ENCODE measurements at places on chromosomes 12 and 14. TPM values are rescaled to one million over a fixed set of nuclear protein-coding genes. Genes with fewer than 3 reads are reported as not detected.

Gene MAP1LC3B2
- total RNA-seq, result 0.68 TPM

Gene ACVR1B
- total RNA-seq, result 8.1 TPM

Gene PLA2G1B
- total RNA-seq, result not detected

Gene CYP27B1
- total RNA-seq, result 12.7 TPM

Gene CCND2
- total RNA-seq, result 615 TPM

Gene OLR1
- not detected for total RNA-seq

Gene MMP14
- 3.2 TPM for total RNA-seq

Gene SDR9C7
- not detected for total RNA-seq

Gene HSPB8
- total RNA-seq, result not detected

Gene SYNE2
- 22.0 TPM for total RNA-seq

Gene RTN1
- not detected for total RNA-seq

DNA sequence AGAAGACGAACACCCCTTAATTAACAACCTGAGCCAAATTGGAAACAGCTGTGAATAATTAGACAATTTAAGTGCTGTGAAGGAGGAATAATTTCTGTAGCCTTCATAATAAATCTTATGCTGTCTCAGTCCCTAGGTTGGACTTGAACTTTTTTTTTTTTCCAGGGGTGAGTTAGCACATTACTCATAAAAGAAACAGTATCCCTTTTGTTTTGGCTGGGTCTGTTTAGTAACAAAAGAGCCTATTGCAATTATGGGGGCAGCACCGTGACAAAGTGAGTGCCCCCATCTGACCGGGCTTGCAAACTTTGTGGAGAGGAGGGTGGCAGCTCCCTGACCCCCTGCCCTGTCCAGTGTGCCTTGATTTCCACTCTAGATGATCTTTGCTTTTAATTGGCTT lies 167.4 kb downstream of the DICER1 start:
- no peak for DNase-seq

DNA sequence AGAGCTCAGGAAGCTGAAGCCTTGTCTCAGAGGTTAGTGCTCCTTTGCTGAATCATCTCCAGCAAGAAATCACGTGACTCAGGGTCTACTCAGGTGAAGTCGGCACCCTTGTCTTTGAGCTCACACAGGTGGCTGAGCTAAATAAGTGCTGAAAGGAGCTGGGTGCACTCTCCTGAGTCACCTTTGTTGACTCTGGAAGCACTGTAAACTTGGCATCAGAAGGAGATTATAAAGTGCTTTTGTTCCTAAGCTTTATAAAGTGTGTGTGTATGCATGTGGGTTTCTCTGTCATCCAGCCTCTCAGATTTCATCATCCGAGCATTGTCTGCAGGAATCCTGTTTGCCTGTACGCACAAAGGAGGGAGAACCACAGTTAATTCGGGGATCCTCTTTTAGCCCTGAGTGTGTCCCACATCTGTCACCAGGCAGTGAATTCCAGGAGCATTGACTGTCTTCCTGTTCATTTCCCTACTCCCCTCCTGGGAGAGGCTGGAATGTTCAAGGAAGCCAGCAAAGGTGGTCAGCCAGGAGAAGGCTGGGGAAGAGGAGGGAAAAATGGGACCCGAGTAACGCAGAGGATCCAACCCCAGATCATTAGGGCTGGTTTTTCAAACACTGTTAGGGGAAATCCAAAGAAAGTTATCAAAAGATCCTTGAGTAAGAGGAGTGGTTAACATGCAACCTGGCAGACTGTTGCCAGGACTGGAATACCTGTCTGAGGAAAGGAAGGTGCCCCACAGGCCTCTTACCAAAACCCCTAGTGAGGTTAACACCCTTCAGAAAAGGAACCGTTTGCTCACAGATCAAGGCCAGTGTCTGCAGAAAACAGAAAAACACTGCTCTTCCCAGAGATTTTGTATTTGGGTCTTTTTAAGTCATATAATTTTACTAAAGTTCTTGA lies 157.5 kb upstream of the HIF1A start:
- DNase-seq, result peak; percentile 67

- no peak for DNase-seq
Measured at GRCh38 chr14:66628636-66629035, 120.7 kb downstream of the GPHN start.

DNA sequence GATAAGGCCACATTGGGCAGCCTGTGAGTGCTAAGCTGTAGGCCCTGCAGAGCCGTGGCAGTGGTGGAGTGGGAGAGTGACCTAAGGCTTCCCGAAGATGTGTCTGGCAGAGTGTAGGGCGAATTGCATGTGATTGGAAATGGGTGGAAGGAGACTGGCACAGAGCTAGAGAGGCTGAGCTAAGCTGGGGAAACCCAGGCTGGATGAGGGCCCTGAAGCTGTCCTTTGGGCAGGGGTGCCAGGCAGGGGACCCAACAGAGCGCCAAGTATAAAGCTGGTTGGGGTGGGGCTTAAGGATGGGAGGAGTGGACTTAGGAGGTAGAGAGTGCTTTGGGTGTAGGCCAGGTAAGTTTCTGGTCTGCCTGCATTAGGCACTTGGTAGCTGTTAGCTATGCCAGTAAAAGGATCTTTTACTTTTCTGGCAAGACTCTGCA lies 47.9 kb downstream of the WDR20 start:
- no peak for DNase-seq

DNA sequence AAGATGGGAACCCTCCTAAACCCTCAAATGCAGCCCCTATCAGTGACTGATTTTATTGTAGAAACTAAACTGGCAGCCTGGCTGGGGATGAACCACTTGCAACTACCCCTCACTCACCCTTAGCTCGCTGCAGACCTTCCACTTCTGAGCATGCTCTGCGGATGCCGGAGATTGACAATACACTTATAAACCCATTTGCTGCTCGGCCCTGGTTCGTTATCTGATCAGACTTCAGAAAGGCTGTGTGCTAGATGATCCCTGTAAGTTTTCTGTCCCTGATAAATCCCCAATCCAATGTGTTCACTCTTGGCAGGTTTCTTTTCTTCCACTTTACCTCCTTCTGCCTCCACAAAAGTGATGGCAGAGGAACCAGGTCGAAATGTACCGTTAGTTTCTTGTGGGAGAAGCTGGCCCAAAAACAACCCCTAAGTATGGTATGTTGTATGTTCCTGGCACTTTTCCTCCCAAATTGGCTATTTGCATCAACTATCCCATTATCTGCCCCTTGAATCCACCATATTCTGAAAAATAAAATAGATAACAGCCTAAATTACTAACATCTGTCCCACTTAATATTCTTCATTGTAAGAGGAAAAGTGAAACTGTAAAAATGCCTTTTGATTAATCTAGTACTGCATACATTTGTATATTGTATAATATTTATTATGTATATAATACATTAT lies 18.8 kb downstream of the RPH3A start:
- no peak for DNase-seq

GRCh38 chr12:78483767-78484315 lies 380.7 kb upstream of the SYT1 start:
- no peak for DNase-seq

DNA sequence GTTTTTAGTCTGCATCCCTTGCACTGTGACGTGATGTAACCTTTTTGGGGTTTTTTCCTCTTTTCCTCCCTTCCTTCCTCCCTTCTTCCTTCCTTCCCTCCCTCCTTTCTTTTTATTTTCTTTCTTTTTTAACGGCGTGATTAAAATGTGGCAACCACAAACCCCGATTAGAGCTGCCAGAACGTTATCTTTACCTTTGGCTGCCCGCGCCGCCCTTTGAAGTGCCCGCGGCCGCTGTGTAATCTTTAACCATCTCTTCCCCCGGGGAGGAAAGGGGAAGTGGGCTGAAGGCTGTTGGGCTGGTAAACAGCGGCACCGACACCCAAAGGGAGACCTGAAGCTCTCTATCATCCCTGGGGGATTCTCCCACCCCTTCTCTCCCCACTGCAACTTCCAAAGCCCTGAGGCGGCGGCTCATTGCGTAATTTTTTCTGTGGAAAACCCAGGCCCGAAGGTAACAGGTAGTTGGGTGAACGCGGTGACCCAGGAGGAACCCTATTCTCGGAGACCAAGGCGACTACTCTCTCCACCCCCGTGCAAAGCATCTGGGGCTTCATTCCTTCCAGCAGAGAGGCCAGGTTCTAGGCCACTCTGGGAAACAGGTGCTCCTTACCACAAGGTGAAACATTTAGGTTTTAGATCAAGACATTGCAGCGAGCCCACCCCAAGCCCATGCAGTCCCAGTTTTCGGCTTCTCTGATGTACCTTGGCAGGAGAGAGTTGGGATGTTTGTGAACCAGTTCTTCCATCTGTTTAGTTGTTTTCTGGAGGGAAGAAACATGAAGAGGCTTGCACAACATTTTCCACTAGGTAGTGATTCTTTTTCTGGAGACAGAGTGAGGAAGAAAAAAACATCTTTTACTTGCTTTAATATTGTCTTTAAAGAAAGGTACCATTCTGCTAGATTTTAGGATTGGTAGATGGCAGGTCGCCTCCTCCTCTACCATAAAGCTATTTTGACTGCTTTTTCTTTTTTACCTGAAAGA lies 1.5 kb downstream of the LGR5 start:
- DNase-seq, result no peak

DNA sequence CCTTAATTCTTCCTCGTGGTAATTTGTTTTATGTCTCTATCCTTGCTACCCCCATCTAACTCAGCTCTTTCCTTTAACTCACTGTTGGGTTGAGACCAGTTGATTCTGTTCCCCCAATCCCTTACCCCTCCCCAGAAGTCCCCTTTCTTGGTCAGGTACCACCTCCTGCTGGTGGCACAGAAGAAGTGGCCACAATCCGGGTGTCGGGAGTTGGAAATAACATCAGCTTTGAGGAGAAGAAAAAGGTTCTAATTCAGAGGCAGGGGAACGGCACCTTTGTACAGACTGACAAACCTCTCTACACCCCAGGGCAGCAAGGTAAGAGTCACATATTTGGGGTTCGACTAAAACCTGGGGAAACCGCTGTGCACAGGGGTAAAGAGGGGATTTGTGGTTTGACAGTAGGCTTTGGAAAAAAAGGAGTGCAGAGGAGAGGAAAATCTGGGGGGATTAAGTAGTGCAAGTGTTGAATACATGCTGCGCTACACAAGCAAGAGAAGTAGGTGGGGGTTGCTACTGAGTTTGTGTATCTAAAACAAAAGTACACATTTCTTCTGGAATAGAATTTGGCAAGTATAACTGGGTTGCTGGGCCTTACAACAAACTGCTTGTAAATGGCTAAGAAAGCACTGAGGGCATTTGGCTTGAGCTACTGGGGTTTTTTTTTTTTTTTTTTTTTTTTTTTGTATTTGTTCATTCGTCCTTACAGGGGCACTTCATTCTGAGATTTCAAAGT lies 1.3 kb downstream of the A2ML1 start:
- DNase-seq, result no peak

DNA sequence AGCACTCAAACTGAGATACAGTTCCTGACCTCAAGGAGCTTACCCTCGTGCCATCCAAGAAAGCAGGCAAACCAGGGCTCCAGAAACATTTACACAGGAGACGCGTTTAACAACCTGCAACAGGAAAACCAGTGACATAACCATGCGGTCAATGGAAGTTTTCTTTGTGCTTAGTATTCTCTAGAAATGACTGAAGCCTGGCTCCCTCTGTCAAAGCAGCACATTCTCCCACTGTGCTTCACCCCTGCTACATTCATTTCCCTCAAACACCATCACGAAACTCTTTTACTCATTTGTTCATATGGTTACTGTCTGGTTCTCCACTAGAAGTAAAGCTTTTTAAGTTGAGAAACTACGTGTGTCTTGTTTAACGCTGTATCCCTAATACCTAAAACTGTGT lies 161.3 kb upstream of the CCND2 start:
- DNase-seq, result peak; percentile 69

GRCh38 chr12:6333566-6333965 lies 8.3 kb downstream of the TNFRSF1A start:
- DNase-seq, result no peak

DNA sequence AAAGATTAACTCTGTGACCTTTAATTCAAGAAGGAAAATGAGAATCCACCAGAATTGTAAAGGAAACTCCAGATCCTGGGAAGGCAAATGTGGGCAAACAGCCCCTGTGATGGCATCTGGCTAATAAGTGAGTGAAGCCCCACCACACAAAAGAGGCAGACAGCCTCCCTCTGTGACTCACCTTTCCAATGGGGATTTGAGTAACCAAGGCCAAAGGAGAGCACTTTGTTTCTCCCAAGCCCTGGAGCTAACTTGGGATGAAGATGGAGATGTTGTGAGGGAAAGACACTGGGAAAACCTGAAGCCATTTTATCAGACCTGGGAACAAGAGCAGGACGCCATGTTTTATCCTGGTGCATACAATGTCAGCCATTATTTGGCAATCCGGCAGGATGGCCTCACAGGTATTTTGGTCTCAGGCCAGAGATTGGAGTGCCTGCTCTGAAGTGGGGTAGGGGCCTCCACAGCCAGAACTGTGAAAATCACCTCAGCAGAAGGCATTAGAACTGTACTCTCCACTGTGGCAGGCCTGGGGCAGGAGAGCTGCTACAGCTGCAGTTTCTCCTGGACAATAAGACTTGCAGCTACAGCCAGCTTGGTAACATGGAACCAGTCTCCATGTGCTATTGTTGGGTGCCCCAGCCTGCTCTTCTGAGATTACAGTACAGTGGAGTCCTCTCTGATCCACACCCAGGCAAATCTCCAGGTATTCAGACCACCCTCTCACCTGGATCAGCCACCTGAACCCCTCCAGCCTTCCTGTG lies 96.6 kb upstream of the PCED1B start:
- DNase-seq, result no peak

DNA sequence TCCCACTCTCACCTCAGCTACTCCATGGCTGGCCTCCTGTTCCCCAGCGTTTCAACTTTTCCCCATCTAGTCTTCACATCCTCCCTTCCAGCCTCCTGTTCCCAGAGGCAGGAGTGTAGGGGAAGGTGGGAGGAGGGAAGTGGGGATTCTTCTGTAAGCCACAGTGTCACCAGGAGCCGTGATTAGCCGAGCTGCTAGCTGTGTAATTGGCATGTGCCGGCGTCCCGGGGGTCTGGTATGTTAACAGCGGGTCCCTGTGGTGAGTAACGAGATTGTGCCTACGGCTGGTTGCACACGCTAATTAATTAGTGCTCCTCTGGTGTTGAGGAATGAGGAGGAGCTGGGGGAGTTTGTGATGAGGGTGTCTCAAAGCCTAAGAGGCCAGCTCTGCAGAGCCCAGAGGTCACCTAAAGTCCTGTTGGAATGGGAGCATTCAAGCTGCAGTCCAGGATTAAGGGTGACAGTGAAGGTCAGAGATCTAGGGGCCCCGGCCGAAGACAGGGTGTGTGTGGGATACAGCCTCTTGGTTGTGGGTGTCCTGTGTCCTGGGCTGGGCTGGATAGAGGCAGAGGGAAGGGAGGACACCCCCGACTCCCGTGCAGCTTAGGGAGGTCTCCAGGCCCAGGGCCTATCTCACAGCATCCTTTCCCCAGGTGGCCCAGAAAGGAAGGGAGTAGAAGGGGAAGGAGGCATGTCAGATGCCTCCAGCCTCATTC lies 10.0 kb upstream of the CALCOCO1 start:
- DNase-seq, result no peak
